ENCODE measurements at places on chromosomes 2 and 18. TPM values are rescaled to one million over a fixed set of nuclear protein-coding genes. Genes with fewer than 3 reads are reported as not detected.

- no peak for DNase-seq
Observed at GRCh38 chr2:70890469-70891065, 45.1 kb upstream of the ATP6V1B1 start.

DNA sequence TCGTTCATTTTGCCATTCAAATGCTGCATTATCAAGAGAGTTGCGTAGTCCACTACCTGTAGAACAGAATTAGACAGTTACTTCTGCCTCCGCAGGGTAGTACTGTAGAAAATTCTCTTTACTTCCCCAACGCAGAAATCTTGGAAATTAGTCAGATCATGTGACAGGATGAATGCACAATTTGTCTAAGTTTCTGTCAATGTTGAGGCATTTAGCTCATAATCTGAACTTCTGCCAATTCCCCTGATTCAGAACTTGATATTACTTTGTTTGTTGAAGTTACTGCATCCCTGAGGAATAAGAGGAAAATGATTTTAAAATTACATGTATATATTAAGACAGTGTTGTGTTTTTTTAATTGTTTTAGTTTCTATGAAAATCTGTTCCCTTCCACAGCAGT, 83.4 kb downstream of the TTC27 start:
- DNase-seq, result no peak

- no peak for DNase-seq
Observed at GRCh38 chr2:176124110-176124946, 1.8 kb downstream of the HOXD9 start.

The LYPD6 gene
- not detected for total RNA-seq

The SESTD1 gene
- total RNA-seq, result 9.6 TPM

Measured in activated T-helper 1 cell treated with anti-CD3 and anti-CD28 coated beads, Interleukin-12 subunit alpha, Interleukin-12 subunit beta, Interleukin-2, Interleukin-4 antibody, amounts not matched to agents 30 ng/mL and 10 ng/mL and 1 ng/mL, durations not matched to agents 14 hours and 24 hours and 36 hours (primary cell).